Smooth muscle cell of bladder (primary cell): ENCODE measurements at places on chromosomes 7 and 10. TPM values are rescaled to one million over a fixed set of nuclear protein-coding genes. Genes with fewer than 3 reads are reported as not detected.

PON1 gene
- not detected in 2 replicates for total RNA-seq

MYL10 gene
- total RNA-seq = not detected in 2 replicates

AKR1E2 gene
- 6.5 and 13.9 TPM in 2 replicates for total RNA-seq

PNLIP gene
- total RNA-seq = not detected in 2 replicates

SRRM3 gene
- total RNA-seq = 1.1 and 2.0 TPM in 2 replicates
